Thoracic aorta (tissue), 2 donors: ENCODE measurements at places on chromosomes 5 and 9.
A peak's percentile ranks its signal among the peaks of the same experiment; 100 is the strongest.

GRCh38 chr9:89592963-89593726, 11.7 kb upstream of the GADD45G start:
- no peak for DNase-seq

GRCh38 chr9:72274441-72274840, 90.6 kb downstream of the ZFAND5 start:
- no peak for DNase-seq

DNA sequence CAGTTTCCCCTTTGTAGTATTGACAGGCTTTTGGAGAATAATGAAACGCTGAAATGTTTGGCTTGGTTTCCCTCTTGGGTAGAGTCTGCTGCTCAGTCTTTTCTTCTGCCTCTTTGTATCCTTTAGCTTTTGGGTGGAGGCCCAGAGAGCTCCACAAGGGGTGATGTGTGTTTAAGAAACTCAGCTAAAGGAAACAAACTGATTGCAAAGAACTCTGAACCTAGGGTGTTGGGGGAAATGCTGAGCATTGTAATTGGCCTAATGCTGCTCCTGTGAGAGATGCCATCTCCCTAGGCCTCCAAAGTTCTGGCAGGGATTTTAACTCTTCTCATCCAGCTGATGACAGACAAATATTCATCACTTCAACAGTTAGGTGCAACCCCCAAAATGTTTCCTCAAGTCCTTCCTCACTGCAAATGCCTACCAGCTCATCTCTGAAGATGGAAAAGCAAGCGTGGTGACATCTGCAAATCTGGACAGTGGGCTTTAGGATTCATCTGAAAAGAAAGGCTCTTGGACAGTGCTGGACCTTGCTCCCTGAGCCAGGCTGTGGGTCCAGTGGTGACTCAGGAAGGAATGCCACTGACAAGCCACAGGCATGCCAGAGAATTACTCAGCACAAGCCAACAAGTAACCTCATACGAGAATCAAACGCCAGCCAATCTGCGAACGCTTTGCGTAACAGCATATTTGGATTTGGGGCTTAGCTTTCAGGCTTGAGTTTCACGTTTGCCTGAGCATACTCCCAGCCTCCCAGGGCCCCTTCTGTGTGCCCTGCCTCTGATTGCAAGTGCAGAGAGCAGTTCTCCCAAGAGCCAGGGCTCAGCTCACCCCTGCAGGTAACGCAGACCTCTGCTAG, 30.5 kb upstream of the ZSWIM6 start:
- peak; percentile 71 for DNase-seq

DNA sequence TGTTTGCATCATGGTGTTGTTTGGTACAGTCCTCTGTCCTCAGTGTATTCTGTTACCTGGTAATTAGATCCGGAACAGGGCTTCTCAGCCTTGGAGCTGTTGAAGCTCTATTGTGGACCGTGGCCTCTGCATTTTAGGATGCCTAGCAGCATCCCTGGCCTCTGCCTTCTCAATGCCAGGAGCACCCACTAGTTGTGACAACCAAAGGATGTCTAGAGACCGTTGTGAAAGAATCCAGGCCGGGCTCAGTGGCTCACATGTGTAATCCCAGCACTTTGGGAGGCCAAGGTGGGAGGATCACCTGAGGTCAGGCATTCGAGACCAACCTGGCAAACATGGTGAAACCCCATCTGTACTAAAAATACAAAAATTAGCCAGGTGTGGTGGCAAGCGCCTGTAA, 159.6 kb downstream of the CACNA1B start:
- no peak for DNase-seq

GRCh38 chr5:55993731-55994494, 850 bp downstream of the IL6ST start:
- no peak for DNase-seq

- DNase-seq: no peak
These were observed 129.3 kb upstream of the SLC44A1 start for GRCh38 chr9:105114964-105115728.
